Cardiac muscle cell (in vitro differentiated cells and primary cell): ENCODE measurements at places on chromosomes 7 and 10. TPM values are rescaled to one million over a fixed set of nuclear protein-coding genes. Genes with fewer than 3 reads are reported as not detected.

Gene OR2A7
- polyA plus RNA-seq = 0.59 TPM in 1 of 2 replicates, not detected in the other

Gene MMRN2
- polyA plus RNA-seq = 7.3 and 7.4 TPM in 2 replicates

Gene OR2A2
- not detected in 2 replicates for polyA plus RNA-seq

Gene ANLN
- 10.1 and 50.1 TPM in 2 replicates for polyA plus RNA-seq

Gene UCMA
- not detected in 2 replicates for polyA plus RNA-seq
